ENCODE measurements at places on chromosomes 7 and 10.

GRCh38 chr7:88457320-88457719, 150.6 kb upstream of the STEAP4 start:
- DNase-seq = no peak

- peak; percentile 65 for DNase-seq
Observed at GRCh38 chr7:12754179-12754578, 66.7 kb downstream of the ARL4A start.

GRCh38 chr10:118045158-118045836, 1.4 kb downstream of the RAB11FIP2 start:
- DNase-seq = peak; percentile 20

GRCh38 chr10:95664543-95664942, 8.0 kb upstream of the ALDH18A1 start:
- DNase-seq = no peak

DNA sequence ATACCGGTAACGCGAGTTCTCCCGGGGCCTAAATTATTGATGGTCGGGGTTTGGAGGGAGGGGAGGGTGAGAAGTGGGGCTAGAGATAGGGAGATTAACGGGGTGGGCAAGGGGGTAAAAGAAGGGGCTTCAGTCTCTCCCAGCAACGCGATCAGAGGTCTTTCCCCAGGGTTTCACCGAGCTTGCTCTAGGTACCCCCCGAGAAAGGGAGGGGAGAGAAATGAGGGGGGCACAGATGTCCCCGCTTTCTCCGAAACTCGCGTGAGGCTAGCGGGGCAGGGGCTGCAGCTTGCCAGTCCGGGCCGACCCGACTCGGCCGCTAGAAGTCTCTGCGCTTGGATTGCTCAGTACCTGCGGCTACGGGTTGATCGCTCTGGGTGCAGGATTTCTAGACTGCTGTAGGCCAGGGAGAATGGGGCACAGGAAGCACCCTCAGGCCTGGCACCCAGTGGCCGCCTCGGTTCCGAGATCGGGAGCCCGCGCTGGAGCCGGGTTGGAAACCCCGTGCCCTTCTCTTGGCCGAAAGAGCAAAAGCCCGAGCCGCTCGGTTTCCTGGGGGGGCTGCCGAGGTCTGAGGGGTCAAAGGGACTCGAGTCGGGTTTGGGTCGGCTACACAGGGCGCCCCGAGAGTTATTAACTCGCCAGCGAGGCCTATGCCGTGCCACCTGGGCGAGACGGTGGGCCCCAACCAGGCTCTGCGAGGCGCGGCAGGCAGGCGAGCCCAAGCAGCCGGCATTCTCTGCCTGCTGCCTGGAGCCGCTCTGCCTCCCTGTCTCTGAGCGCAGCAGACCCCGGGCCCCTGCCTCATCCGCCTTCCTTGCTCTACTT, 3.1 kb downstream of the PAX2 start:
- DNase-seq = no peak
